ENCODE measurements at places on chromosomes 12 and 14.

- DNase-seq, result no peak
These were observed 5.5 kb upstream of the SCARB1 start for GRCh38 chr12:124869059-124869665.

DNA sequence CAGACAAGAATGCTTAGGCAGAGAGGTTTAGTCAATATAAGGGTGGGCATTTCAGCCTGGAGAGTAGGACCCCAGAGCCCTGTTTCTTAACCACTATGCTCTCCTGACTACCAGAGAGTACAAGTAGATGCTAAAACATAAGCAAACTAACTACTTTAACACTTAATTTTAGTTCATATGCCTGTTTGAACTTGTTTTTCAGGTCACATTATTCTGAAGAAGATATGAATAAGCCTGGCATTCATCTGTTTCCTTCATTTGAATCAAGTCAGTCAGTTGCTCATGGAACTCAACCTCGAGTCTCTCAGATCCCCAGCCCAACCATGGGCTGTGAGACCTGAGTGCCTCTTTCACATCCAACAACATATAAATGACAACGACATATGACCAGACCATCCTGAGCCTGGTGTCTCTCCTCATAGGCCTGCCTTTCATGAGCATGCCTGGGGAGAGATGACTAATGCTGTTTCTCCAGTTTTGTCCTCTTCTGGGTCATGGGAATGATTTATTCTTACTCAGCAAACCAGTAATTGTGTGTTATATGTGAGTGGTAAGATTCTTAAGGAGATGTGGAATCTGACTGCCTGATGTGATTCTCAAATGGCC is 251.1 kb upstream of the BTG1 start:
- DNase-seq, result peak; percentile 82

- DNase-seq, result no peak
These were observed 7.2 kb upstream of the PLEKHG7 start for GRCh38 chr12:92695577-92695976.

GRCh38 chr14:58944968-58945356 is 243.5 kb upstream of the DAAM1 start:
- no peak for DNase-seq

- no peak for DNase-seq
These were observed 49.0 kb downstream of the RALGAPA1 start for GRCh38 chr14:35760143-35760542.

Measured in T1000 (cell line).